ENCODE measurements at places on chromosomes 12 and 14.

GRCh38 chr12:103024650-103025049, 67.2 kb downstream of the ASCL1 start:
- no peak for DNase-seq

- no peak for DNase-seq
Observed at GRCh38 chr12:4849795-4850345, 59.8 kb upstream of the KCNA1 start.

DNA sequence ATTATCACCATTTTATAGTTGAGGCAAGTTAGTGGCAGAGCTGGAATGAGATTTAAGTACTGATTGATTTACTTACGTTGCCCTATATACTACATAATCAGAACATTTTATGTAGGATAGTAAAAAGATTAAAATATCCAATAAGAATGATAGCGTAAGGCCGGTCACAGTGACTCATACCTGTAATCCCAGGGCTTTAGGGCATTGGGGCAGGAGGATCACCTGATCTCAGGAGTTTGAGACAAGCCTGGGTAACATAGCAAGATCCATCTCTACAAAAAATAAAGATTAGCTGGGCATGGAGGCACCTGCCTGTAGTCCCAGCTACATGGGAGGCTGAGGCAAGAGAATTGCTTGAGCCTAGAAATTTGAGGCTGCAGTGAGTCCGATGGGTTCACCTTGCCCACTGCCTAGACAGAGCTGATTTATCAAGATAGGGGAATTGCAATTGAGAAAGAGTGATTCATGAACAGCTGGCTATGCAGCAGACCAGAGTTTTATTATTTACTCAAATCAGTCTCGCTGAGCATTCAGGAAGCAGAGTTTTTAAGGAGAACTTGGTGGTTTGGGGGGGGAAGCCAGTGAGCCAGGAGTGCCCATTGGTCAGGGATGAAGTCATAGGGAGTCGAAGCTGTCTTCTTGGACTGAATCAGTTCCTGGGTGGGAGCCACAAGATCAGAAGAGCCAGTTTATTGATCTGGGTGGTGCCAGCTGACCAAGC, 24.7 kb upstream of the SGPP1 start:
- DNase-seq, result peak; percentile 73

DNA sequence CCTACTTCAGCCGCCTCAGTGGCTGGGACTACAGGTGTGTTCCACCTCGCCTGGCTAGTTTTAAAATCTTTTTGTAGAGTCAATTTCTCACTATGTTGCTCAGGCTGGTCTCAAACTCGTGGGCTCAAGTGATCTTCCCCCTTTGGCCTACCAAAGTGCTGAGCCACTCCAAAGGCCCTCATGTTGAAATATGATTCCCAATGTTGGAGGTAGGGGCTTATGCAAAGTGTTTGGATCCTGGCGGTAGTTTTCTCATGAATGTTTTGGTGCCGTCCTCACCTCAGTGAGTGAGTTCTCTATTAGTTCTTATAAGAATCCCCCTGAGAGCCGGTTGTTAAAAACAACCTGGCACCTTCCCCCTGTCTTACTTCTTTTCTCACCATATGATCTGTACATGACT, 784.6 kb downstream of the TMTC2 start:
- no peak for DNase-seq

DNA sequence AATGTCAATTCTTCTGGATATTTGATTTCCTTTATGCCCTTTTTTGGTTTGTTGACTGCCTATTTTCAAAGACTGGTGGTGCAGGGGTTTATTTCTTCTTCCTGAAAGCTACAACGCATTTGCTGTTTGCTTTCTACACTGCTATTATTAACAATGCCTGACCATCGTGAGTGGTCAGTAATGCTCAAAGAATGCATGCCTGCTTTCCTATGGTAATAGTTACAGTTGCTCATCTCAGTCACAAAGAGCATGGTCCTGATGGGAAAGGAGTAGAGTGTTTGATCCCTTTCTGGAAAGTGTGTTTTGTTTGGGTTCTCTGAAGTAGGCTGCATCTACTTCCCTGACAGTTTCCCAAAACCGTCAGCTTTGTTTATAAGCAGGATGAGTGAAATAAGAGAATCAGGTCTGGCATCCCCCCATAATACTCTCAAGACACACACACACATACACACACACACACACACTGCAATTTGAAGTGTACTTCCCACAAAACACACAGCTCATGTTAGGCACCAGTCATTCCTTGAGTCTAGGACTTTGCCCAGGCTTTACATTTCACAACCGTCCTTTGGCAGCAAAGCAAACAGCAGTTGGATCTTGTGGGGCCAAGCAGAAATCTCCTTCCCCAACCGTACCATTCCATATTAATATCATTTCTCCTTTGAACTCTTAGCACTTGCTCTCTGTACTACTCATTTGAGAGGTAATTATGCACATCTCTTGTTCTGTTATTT, 56.6 kb downstream of the SUDS3 start:
- no peak for DNase-seq
